ENCODE measurements at places on chromosomes 7 and 10.

- no peak for DNase-seq
These were observed 48.0 kb downstream of the RHOBTB1 start for GRCh38 chr10:60896033-60896432.

GRCh38 chr10:116882639-116883038 is 33.3 kb downstream of the ENO4 start:
- no peak for DNase-seq

DNA sequence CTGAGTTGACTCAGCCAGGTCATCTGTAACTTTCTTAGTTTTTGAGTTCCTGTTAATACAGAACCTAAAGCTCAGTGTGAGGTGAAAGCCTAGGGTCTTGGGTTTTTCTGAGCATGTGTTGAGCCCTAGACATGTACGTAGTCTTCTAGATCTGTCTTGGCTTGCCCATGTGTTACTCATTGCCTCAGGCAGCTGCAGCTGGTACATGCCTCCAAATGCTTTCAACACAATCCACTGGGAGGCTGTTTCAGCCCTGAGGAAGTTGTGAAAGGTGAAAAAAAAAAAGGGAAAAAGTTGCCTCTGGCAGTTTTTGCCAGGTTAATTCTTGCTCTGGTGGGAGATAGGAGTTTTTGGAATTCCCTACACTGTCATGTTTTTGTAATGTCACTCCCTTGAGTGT is 134.6 kb downstream of the RNF216 start:
- DNase-seq: no peak

DNA sequence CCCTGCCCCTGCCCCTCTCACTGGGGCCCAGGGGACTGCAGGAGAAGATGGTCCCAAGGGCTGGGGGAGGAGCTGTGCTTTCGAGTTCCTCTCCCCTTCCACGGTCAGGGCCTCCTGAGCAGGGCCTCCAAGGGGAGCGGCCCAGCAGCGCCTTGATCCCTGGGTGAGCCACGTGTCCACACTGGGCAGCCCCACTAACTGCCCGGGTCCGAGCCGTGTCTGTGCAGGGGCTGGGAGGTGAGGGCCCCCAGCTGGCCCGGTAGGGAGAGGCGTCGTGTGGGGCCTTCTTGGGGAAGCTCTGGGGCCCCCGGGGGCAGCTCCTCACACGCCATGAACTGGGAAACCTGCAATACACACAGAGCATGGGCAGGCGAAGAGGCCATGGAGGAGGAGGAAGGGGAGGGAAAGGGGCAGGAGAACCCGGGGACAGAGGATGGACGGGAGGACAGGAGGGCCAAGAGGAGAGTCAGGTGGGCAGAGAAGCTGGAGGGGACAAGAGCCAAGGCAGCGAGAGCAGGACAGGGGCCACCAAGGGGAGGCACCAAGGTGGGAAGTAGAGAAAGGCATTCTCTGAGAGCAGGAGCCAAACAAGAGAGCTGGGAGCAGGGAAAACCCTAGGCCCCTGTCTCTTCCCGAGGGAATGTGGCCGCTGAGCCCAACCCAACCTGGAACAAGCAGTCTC is 32.8 kb downstream of the KCNH2 start:
- no peak for DNase-seq

DNA sequence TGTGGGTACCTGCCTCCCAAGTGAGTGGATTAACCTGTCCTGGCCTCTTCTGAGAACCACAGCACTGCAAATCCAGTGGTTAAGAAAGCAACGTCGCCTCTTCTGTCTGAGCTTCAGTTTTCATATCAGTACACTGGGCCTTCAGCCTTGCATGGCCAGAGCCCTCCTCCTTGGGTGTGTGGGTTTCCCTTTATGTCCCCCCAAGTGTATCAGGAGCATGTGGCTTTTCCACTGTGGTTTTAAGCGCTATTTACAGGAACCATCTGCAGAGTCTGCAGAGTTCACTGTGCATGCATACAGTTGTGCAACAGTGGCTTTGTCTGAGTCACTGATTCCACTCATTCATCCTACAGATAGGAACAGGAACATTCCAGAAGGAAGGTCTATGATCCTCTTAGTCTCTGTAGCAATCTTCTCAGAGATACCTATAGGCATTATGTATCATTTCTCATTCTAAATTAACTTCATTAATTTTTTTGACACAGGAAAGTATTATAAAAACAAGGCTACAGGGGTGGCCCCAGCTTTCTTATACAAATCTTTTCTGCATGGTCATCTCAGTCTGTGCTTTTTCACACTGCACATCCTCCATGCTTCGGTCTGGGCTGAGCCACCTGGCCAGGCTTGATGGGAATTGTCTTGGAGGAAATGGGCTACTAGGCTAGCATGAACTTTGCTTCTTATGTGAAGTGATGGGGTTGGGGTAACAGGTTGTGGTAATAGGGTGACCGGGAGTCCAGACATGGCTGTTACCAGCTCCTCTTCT is 17.1 kb downstream of the MBL2 start:
- DNase-seq: no peak

DNA sequence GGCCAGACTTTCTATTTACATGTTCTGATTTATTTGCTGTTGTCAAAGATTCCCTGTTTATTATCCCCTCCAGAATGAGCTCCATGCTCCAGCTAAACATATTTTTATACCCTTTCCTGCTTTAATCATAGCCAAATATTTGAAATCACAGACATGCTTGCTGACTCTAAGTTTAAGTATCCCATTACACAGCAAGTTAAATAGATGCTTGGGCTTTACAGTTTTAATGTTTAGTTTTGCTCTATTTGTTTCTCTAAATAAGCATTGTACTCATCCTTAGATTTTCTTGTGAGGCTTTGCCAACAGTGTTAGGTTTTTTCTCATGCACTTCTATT is 196.8 kb downstream of the TAX1BP1 start:
- no peak for DNase-seq

- DNase-seq: no peak
These were observed 566.0 kb downstream of the CALN1 start for GRCh38 chr7:71846160-71846559.

DNA sequence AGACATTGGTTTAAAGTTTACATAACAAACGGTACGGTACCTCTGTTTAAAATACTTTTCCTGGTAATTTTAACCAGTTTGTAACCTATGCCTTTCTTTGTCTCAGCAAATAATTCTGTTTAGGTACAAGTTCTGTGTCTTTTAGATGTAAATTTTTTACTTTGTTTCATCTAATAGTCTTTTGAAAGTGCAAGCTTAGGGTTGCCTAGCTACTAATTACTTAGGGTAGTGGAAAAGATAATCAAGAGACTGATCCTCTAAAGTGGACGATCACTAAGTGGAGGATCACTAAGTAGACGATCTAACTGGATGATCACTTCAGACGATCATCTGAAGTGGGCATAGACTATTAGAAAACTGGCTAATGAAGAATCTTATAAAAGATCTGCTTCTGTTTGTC is 16.1 kb upstream of the FKBP9 start:
- DNase-seq: no peak

DNA sequence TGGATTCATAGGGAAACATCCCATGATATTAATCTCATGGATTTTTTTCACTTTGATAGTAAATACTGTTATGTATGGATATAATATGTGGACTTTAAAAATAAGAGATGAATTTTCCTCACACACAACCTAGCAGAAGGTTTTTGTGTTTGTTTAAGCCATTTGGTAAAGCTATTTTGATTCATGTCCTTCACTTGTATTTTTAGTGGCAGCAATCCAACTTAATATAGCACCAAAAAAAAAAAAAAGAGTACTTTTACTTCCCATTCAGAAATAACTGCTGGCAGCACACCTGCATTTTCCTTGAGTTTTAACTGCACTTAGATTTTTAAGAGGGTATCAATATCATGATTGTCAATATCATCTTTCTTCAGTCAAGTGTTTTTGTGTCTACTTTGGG is 60.0 kb downstream of the MCMBP start:
- DNase-seq: no peak

DNA sequence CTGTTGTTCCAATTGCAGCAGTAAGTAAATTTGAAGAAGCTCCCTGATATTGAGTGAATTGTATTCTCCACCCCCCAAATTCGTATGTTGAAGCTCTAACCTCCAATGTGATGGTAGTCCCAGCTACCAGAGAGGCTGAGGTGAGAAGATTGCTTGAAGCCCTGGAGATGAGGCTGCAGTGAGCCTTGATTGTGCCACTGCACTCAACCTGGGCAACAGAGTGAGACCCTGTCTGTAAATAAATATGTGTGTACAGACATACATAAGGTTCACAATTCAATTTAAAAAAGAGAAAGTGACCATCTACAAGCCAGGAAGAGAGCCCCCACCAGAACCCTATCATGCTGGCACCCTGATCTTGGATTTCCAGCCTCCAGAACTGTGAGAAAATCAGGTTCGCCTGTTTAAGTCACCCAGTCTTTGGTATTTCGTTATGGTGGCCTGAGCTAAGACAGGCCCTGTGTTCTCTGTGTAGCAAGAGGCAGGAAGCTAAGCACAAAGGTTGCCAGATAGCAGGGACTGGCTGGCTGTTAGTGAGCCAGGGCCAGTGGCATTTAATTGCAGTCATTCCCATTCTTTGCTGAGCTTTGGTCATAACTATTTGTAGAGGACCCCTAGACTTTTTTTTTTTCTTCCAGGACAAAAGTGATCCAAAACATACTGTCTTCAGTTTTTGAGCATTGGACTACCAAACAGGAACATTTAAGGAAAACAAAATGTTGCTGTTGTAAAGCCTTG is 45.6 kb downstream of the AUTS2 start:
- no peak for DNase-seq

DNA sequence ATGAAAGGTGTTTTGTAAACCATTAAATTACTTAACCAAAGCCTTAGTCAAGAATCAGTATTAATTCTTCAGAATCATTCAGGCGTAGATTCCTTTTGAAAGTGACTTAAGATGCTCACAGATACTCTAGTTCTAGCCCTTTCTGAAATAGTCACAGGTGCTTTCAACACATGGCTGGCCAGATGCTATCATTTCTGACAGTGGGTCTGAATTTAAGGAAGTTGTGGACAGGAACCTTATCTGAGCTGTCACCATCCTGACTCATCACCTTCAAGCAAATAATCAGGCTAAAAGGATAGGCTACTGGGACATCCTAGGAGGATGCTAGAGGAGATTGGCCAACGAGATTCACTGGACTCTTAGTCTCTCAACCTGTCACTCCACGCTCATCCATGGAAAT is 501.5 kb downstream of the LRMDA start:
- DNase-seq: no peak

DNA sequence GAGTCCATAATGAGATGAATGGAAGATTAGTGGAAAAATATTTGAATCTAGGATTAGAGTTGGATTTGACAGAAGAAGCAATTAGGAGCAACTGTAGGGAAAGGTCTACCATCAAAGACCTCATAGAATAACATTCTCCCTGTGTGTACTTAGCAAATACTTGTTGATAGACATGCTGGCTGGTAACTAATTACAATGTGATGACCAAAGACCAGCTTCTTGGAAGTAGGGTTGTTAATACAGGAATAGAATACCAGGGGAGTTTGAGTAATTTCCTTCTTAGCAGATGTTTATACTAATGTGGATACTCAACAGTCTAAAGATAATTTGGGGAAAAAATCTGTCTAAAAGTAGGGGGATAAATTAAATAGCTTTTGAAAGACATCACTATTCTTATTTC is 357.5 kb upstream of the BMPER start:
- no peak for DNase-seq

GRCh38 chr7:39637400-39637799 is 14.0 kb downstream of the RALA start:
- no peak for DNase-seq

GRCh38 chr10:47104786-47105385 is 193.7 kb downstream of the PTPN20 start:
- DNase-seq: no peak

DNA sequence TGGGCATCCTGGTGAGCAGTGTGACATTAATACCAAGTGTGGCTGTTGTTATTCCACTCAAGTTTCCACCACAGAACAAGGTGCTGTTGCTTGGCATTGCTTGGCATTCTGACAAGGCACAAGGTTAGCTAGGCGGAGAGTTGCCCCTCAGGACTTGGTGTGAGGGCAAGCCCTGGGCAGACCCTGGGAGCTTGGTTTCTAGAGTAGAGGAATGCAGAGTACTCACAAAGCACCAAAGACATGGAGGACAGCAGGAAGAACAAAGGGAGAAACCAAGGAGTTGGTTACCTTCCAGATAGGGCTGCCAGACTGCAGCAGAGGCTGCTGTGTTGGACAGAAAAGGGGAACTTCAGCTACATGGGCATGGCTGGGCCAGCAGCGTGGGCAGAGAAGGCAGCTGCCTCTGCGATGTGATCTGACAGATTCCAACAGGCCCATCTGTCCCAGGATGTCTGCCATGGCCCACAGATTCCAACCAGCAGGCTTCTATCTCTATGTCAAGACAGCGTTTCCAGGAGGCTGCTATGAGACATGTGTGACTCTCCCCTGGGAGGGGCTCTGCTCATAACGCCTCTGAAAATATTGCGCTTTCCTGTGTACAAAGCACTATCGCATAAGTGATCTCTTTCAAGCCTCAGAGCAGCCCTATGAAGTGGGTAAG is 1.8 kb downstream of the GOLGA7B start:
- DNase-seq: peak; percentile 73

GRCh38 chr7:96826089-96826488 is 116.4 kb upstream of the SEM1 start:
- no peak for DNase-seq

DNA sequence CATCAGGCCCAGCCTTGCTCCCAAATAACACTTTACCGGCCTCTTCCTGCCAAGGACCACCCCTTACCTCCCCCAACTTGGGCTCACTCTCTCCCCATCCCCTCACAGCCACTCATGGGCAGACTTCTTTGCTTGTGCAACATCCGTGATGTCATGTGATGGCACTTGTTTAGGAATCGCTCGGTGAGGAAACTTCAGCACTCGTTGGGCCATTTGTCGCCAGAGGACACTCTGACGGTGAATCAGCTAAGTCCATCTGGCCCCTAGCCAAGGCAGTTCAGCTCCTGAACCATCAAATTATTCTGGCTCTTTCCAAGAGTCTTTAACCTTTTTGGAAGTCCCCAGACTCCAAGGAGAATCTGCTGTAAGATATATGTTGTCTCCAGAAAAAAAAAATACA is 19.2 kb downstream of the BTBD16 start:
- no peak for DNase-seq

GRCh38 chr10:114212153-114212552 is 26.9 kb upstream of the VWA2 start:
- DNase-seq: no peak

- DNase-seq: no peak
These were observed 137.3 kb downstream of the PTPN20 start for GRCh38 chr10:47048526-47048905.

GRCh38 chr10:94370501-94370900 is 7.8 kb upstream of the NOC3L start:
- DNase-seq: no peak

DNA sequence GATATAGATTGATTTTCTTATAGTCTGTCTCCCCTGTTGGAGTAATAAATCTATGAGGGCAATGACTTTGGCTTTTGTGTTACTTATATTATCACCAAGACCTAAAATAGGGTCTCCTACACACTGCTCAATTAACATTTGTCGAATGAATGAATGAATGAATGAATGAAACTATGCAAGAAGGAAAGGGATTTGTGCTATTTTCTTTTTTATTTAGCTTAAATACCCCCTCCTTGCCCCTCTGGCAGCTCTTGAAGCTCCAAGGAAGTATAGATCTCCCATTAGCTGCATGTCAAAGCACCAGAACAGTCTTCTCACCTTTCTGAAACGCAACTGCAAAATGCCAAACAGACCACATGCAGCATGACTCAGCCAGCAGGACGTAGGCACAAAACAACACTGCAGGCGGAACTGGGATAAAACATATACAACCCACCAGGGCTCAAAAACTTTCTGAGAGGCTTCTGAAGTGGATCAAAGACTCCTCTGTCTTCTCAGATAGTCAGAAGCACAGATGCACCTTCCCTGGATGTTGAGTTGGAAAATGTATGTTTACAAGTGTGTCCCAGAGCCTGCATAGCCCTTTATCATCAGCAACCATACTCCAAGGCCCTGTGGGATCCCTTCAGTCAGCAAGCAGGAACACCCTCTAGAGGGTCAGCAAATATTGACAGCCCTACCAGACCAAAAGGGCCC is 187.8 kb downstream of the NPSR1 start:
- no peak for DNase-seq

All from dorsolateral prefrontal cortex (tissue), 122 donors.